ENCODE measurements at places on chromosomes 1 and 21.

DNA sequence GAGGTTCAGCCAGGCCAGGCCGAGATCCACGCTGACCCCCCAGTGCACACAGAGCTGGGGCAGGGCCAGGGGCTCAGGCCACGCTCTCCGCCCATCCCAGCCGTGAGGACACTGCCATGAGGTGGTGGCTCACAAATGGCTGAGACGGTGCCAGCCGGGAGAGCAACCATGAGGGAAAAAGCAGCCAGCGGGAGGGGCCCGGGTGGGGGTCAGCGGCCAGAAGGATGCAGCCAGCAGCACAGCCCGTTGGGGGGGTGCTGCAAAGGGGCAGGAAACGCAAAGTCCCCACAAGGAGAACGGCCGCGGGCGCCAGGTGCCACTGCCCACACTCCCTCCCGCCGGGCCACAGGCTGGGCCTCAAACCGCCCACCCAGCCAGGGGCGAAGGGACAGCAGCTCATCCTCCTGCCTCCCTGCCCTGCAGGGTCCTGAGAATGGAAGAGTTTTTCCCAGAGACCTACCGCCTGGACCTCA lies 8.3 kb downstream of the TTLL10 start:
- DNase-seq, result no peak

GRCh38 chr1:87130438-87130837 lies 198.2 kb upstream of the LMO4 start:
- no peak for DNase-seq

DNA sequence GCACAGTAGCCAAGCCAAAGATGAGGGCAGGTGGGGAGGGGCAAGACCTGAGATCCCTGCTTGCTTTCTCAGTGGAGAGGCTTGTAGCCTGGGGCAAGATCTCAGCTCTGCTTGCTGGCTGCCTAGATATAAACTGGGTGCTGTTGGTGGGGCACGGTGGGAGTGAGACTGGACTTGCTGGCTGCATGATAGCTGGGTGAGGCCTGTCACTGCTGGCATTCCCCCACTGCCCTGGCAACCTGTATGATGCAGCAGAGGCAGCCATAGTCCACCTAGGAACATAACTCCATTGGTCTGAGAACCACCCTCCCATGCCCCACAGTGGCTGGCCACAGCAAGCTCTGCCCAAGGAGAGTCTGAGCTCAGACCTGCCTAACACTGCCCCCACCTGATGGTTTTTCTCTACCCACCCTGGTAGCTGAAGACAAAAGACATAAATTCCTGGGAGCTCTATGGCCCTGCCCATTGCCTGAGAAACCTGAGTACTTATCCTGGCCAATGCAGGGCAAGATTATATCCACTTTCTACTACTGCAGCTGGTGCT lies 261.9 kb upstream of the DEPDC1 start:
- no peak for DNase-seq

DNA sequence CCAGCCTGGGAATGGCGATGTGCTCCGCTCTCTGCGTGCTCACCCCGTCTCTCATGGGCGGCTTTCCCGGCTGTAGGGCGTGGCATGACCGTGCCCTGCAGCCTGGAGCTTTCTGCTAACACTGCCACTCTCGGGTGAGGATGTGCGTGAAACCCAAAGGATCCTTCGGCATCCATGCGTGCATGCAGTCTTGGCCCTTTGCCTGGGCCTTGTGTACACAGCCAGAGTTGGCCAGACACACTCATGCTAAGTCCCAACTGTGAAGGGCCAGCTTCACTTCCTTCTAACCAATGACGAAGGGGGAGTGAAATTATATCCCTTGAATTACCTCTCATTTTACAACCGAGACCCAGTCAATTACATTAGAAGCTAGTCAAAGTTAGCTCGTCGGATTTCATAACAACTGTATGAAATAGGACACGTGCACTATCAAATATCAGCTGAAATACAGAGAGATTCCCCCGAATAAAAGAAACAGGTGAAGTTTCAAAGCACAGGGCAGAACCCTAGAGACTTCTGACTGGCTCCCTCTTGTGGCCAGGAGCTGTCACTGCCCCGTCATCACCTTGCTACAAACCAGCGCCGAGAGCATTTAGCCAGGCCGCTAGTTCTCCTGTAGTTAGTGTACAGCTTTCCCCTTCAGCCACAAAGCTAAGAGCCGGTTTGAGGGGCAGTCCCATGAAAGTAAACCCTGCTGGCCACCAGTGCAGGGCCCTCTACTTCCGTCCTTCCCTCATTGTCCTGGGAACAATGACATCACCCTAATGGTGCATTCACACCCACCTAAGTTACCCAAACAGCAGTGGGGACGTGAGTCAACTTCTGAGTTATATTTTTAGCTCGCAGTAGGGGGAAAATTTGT lies 63.4 kb upstream of the COA6 start:
- peak; percentile 67 for DNase-seq

- DNase-seq, result no peak
Observed at GRCh38 chr21:23822760-23823159, 1784.5 kb downstream of the MRPL39 start.

- no peak for DNase-seq
Observed at GRCh38 chr21:41362605-41363369, 960 bp downstream of the MX2 start.

DNA sequence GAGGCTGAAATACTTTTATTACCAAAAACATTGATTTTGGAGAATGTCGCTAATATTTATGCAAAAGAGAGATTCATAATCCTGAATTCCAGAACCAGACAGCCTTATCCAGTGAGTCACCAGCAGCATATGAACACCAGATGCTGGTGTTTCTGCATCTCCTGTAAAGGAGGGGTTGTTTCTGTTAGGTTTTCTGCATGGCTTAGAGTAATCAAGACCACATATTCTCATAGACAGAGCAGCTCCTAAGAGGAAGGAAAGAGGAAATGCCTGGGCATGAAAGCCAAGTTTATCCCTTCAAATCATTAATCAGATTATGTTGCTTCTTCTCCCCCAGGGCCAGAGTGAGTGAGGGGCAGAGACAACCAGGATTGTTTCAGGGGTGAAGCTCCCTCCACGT lies 86.2 kb downstream of the NGF start:
- DNase-seq, result peak; percentile 68
